ENCODE measurements at places on chromosomes 6 and 20.
A peak's percentile ranks its signal among the peaks of the same experiment; 100 is the strongest.

- no peak for DNase-seq
These were observed 63.7 kb downstream of the RNGTT start for GRCh38 chr6:88899569-88900316.

DNA sequence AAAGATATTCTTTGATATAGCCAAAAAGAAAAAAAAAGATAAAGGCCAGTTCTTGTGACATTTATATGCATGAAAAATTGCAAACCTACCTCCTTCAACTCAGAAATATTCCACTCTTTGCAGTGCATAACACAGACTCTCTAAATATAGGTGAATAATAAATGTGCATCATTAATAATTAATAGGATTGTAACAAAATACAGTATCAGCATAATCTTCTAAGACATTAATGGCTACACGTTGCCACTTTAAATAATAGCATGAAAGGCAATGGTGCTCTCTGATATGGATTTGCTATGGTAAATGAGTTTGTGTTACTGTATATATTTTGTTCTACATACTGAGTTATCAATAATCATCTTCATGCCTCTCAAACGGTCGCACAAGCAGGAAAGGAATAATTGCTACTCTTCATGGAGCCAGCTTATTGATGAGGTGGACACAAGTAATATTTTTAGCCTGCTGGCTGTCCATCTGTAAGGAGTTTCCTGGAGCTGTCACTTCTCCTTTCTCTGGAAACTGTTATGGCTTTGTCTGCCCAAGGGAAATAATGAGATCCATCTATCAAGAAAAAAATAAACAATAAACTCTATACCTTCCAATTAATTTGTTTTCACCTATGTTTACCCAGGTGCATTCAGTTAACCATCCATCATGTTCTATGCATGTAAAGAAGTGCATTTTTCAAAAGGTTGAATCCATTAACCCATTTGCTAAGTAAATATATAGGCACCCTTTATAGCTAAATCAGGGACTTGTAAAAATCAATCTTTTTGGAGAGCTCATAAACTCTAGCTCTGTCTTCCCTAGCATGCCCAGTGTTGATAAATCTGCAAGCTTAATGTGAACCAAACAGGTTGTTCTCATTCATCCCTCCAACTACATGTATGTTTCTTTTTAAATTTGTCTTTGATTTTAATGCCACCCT, 253.0 kb downstream of the NKAIN2 start:
- no peak for DNase-seq

- DNase-seq, result peak; percentile 85
These were observed 671 bp downstream of the EFHC1 start for GRCh38 chr6:52420668-52421358.

DNA sequence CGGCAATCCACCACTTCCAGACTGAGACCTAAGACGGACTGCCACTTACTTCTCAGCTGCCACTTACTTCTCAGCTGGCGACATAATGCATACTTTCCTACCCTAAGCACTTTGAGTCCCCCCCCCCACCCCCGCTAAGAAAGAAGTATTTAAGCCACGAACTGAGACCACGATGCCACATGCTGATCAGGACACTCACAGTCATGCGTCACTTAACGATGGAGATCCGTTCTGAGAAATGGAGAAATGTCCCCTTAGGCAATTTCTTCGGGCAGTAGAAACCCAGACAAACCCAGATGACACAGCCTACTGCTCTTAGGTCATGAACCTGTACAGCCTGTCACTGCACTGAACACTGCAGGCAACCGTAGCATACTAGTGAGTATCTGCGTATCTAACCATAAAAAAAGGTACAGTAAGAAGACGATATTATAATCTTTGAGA, 690 bp downstream of the IFNGR1 start:
- DNase-seq, result peak; percentile 97

DNA sequence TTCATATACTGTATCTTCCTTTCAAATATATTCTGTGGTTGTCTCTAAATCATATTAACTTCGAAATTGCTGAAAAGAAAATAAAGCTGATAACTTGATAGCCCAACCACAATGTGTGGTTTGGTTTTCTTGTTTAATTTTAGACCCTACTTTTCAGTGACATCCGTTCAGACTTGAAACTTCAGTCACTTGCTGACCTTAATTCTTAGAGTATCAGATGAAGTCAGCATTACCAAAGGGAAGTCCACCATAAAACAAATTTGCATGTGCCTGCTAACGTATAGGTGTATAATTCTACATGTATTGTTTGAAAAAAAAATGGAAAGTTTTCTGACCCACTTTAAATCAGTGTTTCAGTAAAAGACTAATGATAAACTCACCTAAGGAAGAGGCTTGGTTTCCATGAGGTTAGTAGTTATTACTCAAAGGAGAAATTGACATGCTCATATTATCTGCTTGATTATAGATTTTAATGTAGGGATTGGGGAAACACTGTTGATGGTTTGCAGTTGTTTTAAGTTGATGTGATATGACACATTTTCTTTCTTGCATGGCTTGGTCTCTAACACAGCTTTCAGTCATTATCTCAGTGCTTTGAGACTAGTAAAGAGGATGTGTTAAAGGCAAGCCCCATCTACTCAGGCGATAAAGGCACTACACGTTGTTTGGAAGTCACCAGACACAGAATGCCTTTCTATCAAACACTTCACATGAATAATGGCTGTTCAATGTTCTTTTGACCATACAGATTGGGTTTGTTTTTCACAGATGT, 5.2 kb upstream of the IL17A start:
- DNase-seq, result no peak

- DNase-seq, result no peak
These were observed 156.1 kb upstream of the SALL4 start for GRCh38 chr20:51958099-51959065.

DNA sequence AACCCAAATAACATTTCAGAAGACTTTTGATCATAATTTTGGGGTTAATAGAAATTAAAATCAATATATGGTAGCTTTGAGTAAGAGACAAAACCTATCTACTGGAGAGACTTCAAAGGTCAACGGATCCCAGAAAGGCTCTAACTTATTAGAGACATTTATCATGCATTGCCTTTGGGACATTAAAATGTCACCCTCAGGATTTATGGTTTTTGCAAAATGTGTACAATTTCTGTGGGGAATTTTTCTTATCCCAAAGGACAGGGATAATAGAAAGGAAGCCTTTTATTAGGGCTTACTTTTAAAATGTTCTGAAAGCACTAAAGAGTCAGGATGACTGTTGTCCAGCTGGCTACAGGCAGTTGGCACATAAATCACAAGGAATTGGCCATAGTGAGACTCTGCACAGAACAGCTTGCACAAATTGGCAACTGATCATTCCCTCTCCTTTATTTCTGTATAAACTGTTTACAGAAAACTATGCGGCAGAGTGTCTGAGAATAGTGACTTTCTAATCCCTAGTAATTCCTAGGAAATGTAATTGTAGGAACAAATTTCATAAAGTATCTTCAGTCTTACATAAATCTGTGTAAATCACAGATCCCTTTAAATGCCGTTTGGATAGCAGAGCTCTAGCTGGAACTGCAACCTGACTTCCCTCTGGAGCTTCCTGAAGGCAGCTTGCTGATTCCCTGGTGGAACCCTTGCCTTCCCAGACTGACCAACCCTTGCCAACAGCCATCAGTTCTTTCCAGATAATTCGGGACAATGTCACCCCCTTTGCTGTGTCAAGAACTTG, 201.1 kb upstream of the PREP start:
- peak; percentile 54 for DNase-seq

GRCh38 chr6:163485388-163485851, 70.9 kb downstream of the QKI start:
- DNase-seq, result peak; percentile 6

GRCh38 chr6:88141561-88142296, 24.4 kb downstream of the CNR1 start:
- no peak for DNase-seq

DNA sequence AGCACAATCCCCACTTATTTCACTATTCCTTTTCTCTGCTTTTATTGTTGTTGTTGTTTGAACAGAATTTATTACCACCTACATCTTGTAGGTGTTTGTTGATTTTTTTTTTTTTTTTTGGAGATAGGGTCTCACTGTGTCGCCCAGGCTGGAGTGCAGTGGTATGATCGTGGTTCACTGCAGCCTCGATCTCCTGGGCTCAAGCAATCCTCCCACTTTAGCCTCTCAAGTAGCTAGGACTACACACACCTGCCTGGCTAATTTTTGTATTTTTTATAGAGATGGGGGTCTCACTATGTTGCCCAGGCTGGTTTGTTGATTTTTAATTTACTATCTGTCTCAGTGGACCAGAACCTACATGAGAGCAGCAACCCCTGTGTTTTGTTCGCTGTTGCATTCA, 3.6 kb downstream of the ZSCAN12 start:
- DNase-seq, result no peak

DNA sequence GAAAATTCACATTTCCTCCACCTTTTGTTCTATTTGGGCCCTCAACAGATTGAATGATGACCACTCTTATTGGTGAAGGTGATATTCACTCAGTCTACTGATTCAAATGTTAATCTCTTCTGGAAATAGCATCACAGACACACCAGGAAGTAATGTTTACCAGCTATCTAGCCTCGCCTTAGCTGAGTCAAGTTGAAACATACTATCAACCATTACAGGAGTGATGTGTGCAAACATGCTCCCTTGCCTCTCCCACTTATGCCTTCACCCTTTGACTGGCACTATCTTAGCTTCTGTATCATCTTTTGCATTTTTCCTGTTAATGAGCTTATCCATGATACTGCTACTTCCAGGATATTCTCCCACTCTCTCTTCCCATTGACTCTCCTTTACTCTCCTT, 191.9 kb downstream of the CENPW start:
- no peak for DNase-seq

GRCh38 chr6:53043581-53043980, 21.6 kb upstream of the FBXO9 start:
- peak; percentile 84 for DNase-seq

GRCh38 chr6:119148825-119149525, 70.5 kb upstream of the FAM184A start:
- peak; percentile 69 for DNase-seq

DNA sequence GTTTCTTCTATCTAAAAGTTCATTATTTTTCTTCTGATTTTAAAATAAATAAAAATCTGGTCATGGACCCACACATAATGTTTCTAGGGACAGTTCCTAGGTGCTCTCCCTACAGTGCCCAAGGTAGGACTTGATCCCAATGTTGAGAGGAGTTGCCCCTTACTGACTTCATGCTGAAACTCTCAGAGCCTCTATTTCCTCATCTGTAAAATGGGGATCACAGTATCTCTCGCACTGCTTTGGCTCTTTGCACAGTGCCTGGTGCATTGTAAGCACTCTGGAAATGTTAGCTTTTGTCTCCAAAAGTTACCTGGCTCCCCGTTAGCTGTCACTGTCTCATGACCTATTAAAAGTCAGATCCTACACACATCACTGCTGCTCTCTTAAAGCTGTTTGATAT, 205.5 kb downstream of the TSHZ2 start:
- DNase-seq, result no peak

- DNase-seq, result no peak
These were observed 13.1 kb downstream of the GABRR1 start for GRCh38 chr6:89204096-89204495.

GRCh38 chr6:115830895-115831294, 229.8 kb downstream of the FRK start:
- DNase-seq, result peak; percentile 49

GRCh38 chr20:57282670-57283361, 16.4 kb upstream of the BMP7 start:
- no peak for DNase-seq

DNA sequence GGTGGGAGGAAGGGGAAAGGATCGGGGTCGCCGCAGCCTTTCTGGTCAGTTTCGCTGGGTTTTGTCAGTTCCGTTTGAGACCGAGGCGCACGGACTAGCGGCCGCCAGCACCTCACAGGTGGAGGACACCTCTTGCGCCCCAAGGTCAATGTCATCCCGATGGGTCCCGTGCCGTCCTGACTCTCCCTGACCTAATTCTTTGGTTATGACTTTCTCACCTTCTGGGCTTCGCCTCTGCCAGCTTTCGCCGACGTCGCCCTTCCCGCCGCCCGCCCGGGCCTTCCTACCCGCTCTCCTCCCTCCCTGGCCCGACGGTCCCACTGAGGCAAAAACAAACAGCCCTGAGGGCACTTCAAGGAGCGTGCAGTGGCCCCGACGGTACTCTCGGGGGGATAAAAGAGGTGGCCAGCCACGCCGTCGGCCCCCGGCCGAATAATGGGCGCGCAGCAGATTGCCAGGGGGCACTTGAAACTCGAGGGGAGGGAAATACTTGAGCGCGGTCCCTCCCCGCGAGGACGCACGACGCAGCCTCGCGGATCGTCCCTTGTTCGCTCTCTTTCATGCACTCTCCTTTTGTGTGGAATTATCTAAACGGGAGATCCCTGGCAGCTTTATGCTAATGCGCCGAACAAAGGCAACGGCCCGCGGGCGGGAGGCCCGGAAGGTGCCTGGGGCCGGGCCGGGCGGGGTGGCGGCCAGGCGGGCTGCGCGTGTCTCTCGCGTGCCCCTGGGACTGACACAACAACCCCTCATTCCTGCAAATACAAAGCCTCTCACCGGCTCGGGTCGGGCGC, 3.9 kb upstream of the INSM1 start:
- no peak for DNase-seq

- DNase-seq, result no peak
These were observed 97.8 kb downstream of the TNFAIP3 start for GRCh38 chr6:137964876-137965275.

GRCh38 chr6:111798281-111798725, 74.9 kb downstream of the FYN start:
- DNase-seq, result peak; percentile 69

DNA sequence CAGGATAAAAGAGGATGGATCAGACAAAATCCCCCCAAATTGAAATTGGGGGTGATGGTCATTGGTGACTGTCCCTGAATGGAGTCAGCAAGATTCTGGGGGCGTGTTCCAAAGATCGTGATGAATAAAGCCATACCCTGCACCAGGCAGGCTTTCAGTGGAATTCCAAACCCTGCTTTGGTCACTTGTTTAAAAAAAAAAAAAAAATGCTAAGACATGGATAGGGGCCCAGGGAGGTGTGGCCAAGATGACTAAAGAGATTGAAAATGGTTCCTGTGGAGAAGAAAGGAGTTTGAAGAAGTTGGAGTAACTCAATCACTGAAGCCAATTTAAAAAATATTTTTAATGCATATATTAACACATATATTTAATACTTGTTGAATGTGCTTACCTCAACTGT, 161.4 kb upstream of the KCNG1 start:
- DNase-seq, result peak; percentile 54

GRCh38 chr20:1774479-1774878, 116.9 kb upstream of the SIRPG start:
- DNase-seq, result no peak

GRCh38 chr6:17466707-17467106, 73.3 kb downstream of the CAP2 start:
- DNase-seq, result no peak

DNA sequence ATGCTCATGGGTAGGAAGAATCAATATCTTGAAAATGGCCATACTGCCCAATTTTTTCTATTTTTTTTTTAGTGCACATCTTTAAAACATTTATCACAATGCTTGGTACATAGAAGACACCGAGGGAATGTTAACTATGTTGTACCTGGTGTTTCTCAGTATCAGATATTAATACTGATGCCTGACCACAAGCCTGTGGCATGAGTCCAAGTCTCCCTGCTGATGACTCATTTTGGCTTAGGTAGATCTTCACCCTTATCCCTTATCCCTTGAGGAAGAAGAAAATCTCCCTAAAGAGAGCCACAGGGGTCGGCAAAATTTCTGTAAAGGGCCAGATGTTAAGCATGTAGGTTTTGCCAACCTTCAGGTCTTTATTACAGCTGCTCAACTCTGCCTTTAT, 14.5 kb downstream of the CD109 start:
- DNase-seq, result peak; percentile 90

GRCh38 chr20:21712443-21713059, 7.1 kb downstream of the PAX1 start:
- no peak for DNase-seq

- DNase-seq, result peak; percentile 43
These were observed 191.1 kb downstream of the SAMD5 start for GRCh38 chr6:147699637-147700036.
